ENCODE measurements at places on chromosomes 4 and X.

DNA sequence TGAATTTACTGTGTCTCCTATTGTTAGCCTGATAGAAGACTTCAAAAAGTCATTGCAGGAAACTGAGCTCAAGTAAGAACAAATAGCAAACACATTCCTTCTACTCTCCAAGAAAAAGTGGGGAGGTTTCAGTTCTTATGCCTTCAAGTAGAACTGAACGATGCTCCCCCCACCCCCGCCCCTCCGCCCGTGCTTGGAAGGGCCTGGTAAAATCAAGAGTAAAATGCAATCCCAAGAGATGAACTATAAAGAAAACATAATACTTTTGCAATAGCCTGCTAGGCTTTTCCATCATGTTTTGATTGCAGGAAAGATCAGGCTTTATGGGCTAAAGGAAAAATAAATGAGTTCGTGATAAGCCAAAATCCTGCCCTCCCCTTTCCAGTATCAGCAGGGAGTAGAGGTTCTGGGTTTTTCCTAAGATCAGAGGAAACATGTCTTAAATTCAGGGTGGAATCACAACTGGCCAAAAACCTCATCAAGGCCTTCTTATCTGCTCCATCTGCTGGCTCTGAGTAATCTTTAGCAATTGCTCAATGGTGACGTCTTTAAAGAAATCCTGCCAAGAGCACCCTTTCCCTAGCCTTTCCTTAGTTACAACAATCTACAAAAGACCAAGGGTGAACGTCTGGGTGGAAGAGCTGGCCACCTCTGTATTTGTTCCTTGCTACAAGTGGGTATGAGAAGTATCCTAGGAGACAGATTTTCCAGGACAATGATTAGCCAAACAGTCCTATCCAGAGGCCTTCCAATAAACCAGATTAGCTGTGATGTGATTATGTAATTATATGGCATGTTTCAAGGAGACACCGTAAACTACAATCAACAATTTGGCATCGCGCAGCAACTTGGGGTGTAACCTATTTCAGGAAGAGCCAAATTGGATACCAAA is 66.3 kb upstream of the FAM9C start:
- peak; percentile 39 for DNase-seq

DNA sequence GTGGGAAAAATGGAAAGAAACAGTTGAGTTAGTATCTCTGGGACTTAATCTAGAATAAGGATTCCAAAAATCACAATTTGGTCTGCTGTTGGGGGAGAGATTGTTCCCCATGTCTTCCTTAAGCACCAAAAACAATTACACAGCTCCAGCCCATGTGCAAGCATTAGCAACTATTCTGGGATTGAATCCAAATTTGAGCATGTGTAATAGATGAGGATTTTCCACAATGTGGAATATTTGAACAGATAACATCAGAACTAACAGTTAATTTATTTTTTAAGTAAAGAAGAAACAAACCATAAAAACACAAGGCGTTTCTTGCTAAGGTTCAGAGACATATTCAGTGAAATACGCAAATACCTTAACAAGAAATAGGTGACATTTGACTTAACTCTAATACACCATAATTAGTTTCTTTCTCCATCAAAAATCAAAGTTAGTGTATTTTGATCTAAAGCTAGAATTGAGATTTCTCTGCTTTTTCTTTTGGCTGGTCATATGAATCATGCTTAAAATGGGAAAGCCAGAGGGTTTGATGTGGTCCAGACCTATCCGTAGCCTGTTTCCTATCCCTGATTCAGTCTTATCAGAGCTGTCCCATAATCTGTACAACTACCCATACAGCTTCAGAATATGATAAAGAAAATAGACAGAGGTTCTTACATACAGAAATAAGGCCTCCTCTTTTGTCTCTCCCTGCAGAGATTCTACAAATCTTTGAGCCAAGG is 413.4 kb downstream of the PACRGL start:
- no peak for DNase-seq

DNA sequence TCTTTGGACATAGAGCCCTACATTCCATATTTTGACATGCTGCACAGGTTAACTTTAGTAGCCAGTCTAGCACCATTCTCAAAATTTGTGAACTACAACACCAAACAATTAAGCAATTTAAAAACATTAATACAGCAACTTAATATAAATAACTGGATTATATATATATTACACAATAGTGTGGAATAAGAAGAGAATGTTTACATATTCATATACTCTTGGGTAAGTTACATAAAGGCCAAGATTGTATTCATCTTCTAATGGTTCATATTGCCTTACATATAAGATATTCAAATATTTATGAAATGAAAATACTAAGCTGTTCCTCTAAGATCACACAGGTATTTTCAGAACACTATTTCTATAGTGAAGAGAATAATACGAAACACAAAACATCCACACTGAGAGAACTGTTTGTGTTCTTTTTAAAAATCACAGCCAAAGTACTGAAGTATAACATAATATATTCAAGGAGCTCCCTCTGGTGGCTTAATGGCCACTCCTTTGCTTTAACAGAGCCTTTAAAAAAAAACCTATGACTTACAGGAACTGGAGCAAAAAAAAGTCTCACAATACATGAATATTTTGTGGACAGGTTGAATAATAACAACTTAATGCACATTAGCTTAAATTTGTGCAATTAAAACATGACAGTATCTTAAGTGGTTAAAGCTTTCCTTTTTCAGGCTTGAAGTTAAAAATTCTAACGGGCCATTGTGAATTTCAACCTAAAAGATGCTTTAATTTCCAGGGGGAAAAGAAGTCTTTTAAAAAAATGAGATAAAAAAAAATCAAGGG is 46.2 kb downstream of the NEK1 start:
- DNase-seq: peak; percentile 87

- DNase-seq: peak; percentile 49
Observed at GRCh38 chr4:42396752-42397634, at the start of gene SHISA3. Gene SHISA3 (plus strand): TSS chr4:42397488. CDS start chr4:42398057, 569 bp downstream.

DNA sequence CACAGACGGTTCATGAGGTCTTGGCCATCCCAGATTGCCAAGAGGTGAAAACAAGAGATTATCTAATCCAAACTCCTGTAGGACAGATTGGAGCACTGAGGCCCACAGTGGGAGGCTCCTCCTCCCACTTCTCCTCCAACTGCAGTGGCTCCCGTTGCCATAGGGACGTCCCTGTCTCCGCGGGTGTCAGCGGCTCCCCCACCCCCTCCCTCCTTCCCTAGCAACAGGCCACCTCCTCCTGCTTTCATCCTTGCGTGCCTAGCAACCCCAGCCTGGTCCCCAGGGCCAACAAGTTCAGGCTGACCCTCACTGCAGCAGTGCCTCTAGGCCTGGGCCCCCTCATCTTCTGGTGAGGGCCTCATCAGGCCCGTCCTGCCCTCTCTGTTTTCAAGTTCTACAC is 6.8 kb upstream of the IQSEC2 start:
- DNase-seq: no peak

DNA sequence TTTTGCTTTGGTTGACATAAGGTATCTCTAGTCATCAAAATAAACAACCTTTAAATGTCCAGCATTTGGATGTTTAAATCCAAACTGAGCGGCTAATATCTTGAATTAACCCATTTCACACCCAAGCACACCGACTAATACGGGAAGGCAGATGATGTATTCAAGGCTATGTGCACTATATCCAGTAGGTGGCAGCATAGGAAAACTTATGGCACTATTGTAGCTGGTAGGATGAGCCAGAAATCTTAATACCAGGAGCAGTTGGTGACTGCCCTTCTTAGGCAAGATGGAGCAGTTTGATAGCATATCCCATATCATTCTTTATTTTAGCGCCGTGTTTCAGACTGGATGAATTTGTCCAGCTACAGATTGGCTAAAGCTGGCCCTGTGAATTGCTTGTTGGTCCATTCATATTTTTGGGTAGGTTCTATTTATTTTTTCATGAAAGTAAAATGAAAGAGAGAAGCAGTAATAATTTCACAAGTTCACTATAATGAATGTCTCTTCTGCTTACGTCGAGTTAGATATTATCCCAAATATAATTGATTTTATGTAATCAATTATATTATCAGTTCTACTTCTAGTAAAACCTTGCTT is 24.4 kb downstream of the UCHL1 start:
- DNase-seq: peak; percentile 90

DNA sequence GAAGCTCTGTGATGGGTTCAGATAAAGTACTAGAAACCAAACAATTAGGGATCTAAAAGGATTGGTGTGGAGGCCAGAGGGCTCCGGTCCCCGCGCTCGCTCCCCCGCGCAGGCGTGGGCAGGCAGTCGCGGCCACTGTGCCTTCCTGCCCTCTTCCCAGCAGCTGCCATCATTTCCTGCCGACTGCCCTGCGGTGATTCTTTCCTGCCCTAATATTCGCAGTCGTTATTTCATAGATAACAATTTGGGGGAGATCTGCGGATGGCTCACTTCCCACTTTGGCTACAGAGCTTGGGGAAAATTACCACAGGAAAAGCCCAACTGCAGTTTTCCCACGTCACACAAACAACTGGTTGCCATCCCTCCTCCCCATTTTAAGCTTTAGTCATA is 2.2 kb downstream of the GRIA2 start:
- DNase-seq: no peak

DNA sequence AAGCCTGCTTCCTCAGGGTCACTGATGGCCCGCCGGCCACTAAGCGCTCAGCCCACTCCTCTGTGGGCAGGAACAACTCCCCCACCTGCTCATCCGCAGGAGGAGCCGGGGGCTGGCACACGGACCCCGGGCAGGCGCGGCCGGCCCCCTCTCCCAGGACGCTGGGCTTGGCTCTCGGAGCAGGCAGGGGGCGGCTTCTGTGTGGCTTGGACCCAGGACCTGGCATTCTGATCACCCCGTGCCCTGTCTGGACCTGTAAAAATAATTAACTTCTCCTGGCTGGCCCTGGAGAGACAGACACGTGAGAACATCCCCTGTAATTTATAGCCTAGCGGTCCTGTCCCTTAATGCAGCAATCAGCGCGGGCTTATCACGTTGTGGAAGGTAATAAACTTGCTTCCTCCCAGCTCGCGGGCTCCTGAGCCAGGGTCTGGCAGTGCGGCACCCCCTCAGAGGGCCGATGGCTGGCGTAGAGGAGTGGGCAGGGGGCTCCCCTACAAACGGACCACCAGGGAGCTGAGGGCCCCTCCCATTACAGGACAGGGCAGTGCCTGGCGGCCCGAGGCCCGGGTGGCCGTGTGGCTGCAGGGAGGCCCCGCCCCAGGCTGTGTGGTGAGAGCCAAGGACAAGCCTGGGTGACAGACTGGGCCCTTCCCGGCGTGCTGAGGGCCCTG is 84.5 kb upstream of the NKX1-1 start:
- no peak for DNase-seq
